NCI-H69 (cell line): ENCODE measurements at places on chromosomes 1 and 21.

DNA sequence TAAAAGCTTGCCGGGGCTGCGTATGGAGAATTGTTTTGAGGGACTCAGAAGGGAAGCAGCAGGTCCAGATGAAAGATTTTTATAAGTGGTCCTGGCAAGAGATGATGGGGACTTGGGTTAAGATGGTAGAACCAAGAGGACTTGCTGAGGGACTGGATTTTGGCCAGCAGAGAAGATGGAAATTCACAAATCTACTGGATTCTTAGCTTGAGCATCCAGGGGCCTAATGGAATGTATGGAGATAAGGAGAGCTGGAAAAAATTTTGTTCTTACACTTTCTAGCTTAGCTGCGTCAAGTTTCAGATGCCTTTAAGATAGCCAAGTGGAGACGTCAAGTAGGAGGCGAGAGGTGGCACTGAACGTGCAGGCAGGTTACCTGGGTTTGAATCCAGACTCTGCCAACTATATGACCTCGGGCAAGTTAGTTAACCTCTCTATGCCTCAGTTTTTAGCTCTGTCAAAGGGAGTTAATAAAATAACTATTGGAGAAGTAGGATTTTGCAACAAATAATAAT, 3.4 kb upstream of the RBP7 start:
- DNase-seq: no peak

DNA sequence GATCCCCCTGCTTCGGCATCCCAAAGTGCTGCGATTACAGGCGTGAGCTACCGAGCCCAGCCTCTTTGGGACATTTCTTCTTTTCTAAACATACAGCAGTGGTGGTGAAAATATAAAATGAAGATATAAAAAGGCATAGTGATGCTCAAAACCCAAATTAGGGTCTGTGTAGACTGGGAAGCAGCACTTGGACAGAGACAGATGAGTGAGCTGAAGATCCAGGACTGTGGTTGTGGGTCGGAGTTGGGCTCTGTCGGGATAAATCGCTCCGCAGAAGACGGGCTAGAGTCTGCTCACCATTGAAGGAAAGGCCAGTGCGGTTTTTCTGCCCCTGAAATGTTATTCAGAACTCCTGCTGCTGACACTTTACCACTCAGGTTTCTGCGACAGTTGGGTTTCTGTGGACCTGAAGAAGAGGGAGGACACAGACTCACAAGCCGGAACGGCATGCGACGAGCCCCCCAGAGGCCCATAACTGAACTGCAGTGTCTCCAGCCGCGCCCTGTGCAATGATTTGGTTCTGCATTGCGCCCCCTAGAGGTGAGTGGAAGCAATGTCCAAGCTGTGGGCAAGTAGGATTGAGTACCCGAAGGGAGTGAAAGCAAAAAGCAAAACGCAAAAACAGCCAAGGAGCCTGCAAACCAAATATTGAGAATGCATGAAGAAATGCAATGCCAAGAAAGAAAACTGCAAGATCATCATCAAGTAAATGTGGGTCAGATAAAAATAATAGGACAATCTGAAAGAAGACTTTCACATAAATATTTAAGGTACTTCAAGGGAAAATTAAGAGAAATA, 66.6 kb downstream of the GABPA start:
- DNase-seq: peak; percentile 91

GRCh38 chr1:193285641-193286040, 99.2 kb upstream of the B3GALT2 start:
- DNase-seq: no peak

- no peak for DNase-seq
These were observed 7.2 kb downstream of the ARF1 start for GRCh38 chr1:228089519-228090380.

DNA sequence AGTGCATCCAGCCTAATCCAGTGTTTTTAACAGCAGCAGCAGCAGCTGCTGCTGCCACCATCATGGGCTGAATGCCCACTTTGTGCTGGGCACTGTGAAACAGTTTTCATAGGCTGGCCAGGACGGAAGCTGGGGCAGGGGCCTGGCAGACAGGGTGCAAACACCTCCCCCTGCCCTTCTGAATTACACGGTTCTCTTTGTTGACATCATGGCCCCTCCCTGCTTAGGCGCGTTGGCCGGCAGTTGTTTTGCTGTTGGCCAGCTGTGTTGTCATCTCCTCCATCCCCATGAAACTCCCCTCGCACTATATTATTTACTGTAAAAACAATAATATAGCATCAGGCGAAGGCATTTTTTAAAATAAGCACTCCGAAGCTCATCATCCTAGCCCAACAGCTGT, 33.1 kb downstream of the PTPRU start:
- no peak for DNase-seq

DNA sequence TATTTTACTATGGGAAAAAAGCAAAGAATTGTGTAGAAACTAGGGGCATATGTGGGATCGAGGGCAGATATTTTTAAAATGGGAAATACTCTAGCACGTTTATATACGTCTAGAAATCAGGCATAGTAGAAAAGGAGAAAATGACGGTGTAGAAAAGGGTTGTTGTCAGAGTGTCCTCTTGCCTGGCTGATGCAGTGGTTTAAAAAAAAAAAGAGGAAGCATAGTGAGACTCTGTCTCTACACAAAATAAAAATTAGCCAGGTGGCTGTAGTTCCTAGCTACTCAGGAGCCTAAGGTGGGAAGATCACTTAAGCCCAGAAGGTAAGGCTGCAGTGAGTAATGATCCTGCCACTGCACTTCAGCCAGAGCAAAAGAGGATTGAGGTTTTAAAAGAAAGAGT, 64.7 kb upstream of the LRRC7 start:
- DNase-seq: peak; percentile 0

DNA sequence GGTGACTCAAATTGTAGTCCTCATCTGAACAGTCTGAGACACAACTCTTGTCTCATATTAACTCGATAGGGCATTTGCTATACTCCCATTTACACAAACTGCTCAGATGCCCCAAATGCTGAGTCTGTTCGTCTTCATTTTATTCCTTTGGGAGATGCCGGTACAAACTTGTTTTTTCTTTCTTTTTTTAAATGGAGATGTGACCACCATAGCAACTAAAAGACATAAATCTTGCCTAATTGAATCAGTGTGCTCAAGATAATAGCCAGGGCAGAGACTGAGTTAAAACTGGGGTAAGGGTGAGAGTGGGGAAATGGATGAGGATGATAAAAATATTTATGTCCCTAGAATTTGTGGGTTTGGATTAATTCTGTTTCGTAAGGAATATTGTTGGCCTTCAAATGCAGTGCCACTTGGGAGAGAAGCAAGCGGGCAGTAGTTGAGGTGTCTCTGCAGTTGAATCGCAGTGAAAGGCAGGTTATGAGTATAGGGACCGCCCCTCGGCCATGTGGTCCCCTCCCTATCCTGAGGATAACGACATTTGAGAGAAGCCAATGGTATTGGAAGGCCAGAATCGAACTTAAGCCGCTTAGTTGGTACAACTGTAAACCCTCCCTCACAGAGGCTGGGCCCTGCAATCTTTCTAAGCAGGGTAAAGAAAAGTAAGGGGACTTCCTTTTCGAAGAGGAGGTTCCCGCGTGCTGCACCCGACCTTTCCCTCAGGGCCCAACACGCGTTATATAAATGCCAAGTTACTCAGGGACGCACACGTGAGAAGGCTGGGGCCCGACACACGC, 859 bp upstream of the LRRC8B start:
- peak; percentile 86 for DNase-seq

DNA sequence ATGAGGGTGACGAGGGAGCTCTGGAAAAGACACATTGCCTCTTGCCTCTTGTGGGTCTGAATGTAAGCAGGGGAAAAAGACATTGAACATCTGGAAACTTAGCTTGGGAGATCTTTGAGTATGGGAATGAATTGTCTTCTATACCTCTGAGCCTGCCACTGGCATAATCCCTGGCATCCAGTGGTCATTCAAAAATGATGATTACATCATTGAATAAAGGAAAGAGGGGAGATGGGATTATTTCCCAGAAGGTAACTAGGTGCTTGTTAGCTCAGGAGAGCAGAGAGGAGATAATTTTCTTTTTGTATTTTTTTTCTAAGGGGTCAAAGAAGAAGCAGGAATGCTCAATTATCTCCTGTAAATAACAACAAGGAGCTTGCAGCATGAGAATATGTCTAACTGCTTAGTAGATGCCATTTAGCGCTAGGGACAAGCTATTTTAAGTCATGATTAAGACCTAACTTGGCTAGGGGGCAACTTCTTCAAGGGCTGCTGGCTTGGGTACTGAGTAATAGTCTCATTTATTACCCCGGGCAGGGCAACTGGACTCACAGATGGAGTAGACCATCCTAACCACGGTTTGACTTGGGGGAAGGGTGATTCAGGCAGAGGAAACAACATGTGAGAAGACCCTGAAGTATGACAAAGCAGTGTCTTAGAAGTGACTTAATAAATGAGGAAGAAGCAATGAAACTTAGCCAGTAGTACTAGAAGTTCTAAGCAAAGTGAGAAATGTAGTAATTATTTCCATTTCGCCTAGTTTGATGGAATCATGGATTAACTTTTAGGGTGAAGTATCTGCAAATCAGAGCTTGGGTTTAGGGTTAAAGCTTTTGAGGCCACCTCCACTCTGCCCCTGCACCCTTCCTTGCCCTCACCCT, 11.0 kb upstream of the XCL2 start:
- no peak for DNase-seq

GRCh38 chr1:87612956-87613355, 284.3 kb downstream of the LMO4 start:
- peak; percentile 42 for DNase-seq

DNA sequence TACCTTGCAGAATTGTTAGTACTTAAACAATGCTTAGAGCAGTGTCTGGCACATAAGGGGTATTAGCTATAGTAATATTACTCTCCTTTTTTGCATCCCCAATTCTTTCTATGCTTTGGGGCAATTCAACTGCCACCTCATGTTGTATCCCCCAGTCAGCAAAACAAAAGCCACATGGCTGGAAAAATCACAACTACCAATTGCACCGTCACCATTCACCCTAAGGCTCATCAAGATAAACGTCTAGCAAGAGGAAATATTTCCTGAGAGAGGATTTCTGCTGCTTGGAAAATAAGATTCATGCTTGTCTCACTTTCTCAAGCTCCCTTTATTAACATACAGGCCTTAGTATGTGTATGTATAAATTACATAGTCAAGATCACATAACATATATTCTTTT, 12.1 kb upstream of the TLR5 start:
- DNase-seq: no peak

DNA sequence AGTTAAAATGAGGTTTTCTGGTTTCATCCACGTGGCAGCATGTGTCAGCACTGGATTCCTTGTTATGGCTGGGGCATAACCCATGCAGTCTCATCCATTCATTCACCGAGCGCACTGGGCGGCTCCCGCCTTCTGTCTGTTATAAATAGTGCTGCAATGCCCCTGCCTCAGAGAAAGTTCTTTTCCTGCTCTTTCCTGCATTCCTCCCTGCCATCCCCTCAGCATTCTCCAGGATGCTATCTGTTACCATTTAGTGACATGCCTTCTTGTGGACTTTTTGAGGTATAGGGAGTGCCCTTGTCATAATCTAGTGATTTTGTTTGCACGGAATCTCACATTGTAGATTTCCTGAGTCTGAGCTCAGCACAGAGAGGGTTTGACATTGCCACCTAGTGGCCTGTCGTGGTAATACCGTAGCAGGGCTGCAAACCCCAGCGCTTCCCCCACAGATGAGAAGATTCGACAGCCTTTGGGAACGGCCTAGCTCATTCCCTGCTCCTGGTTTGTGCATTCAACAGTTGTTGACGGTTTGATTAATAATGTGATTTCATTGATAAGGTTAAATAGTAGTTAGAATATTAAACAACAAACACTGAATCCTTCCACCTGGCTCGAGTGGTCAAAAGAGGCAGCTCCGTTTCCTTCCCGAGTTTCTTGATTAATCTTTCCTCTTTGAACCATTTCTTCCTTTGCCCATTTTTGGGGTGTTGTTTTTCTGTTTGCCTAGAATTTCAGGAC, 46.3 kb downstream of the UMODL1 start:
- peak; percentile 83 for DNase-seq

- DNase-seq: no peak
These were observed 108.6 kb downstream of the OLFML2B start for GRCh38 chr1:161915051-161915503.

DNA sequence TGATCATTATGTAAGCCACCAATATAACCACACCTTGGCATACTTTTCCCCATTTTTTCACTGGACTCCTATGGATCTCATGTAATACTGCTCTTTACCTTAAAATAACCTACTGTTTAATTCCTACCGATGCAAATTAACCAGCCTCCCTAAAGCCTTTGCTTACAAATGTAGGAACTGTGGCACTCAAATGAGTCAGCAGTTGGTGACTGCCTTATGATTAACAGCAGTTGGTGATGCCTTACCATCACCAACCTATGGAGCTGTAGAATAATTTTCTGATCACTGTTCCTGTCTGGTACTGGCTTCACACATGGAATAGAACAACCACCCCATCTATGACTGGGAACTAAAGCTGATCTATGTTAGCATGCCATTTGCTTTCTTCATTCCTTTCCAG, 7.8 kb upstream of the NUDT17 start:
- DNase-seq: no peak

GRCh38 chr21:38831526-38832467, 26.1 kb downstream of the ETS2 start:
- peak; percentile 38 for DNase-seq

DNA sequence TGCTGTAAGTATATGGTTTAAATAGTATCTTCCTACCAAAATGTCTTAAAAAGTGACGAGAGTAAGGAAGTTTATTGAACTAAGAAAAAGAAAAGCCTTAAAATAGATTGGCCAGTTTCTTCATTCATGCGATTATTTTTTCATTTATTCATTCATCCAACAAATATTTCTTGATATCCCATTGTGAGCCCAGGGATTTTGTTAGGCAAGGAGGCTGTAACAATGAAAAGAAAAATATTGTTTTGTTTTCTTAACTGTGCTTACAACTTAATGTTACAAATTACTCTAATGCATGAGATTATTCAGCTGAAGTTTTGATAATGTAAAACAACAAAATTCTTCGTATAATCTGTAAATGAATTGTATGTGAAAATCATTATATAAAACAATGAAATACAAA, 882.0 kb downstream of the LTN1 start:
- DNase-seq: no peak

- peak; percentile 63 for DNase-seq
These were observed 683 bp downstream of the PPOX start for GRCh38 chr1:161166669-161167548.

GRCh38 chr1:43531107-43531905, 623 bp downstream of the PTPRF start:
- peak; percentile 65 for DNase-seq

- DNase-seq: peak; percentile 95
These were observed 8.8 kb upstream of the TENT5B start for GRCh38 chr1:27021354-27022031.

DNA sequence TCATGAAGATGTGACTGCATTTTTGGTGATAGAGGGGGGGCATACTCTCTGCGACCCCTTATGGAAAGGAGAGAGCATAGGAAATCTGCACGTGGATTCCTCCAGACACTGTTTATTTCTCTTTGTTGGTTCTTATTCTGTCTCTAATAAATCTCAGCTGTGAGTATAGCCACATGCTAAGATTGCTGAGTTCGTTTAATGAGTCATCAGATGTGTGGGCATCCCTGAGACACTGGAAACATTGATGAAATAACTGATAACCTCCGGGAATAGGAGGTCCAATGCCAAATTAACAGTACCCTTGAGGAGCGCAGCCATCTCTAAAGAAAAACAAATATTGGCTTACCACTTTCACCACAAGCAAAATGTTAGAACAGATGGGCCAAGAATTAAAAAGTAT, 880.2 kb upstream of the NEGR1 start:
- peak; percentile 7 for DNase-seq

- no peak for DNase-seq
These were observed 392.4 kb downstream of the RPS6KC1 start for GRCh38 chr1:213443415-213443814.
